ENCODE measurements at places on chromosomes 5 and 9.

GRCh38 chr9:91904588-91905236, 45.3 kb downstream of the ROR2 start:
- DNase-seq, result no peak

DNA sequence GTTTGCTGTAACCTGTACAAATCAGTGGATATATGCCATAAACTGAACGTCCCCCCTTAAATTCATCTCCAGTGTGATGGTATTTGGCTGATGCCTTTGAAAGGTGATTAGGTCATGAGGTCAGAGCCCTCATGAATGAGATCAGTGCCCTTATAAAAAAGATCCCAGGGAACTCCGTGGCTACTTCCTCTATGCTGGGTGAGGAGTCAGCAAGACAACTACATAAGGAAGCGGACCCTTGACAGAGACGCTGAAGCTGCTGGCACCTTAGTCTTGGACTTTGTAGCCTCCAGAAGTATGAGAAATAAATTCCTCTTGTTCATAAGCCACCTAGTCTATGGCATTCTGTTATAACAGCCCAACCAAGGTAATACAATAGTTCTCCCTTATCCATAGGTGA, 215.1 kb upstream of the ZNF608 start:
- DNase-seq, result no peak

- DNase-seq, result no peak
Observed at GRCh38 chr9:33106372-33106771, 29.9 kb upstream of the SMU1 start.

- DNase-seq, result no peak
Observed at GRCh38 chr9:419571-420171, 205.0 kb downstream of the DOCK8 start.

GRCh38 chr9:37531699-37532098, 44.5 kb downstream of the FBXO10 start:
- no peak for DNase-seq

DNA sequence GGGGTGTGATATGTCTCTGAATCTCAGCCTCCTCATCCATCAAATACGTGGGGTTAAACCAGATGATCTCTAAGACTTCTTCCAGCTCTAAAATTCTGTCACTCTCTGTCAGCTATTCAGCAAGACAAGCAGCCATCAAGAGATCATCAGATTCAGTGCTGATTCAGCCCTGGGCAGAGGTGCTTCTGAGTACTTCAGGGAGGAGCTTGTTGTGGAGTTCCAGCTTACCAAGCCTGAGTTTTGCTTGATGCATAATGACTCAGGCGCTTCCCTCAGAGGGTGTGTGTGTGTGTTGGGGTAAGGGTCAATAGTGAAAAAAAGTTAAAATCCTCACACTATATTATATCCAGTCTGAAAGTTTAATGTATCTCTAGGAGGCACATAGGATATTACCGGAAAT, 29.6 kb upstream of the TAF1L start:
- no peak for DNase-seq

- DNase-seq, result no peak
Observed at GRCh38 chr5:94057655-94058054, 316.3 kb upstream of the POU5F2 start.

DNA sequence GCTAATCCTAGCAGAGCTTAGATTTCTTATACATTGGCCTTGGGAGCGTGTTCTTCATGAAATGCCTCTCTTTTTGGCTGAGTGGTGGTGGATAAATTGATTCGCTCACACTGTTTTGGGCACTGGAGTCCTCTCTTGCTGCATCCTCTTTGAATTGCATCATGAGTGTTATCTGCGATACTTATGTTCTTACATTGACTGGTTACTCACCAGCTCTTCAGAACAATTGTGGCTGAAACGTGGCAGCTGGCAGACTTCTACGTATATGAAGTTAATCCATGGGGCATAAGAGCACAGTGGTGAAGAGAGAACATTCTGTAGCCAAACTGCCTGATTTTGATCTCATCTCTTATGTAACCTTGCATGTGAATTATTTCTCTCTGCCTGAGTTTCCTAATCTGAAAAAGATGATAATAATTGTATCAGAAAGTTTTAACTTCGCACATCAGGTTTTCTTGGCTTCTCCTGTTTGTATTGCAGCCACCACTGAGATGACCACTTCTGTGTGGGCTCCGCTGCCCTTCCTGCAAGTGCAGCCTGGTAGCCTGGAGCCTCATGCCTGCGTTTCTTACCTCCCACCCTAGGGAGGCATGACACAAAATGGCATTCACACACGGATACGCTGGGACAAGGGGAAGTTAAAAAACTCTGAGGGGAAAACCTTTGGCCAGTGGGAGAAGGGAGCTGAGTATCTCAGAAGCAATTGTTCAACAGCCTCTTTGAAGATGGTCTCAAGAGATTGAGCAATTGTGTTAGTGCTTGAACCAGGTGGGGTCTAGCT, 295.2 kb downstream of the ARHGAP26 start:
- DNase-seq, result no peak

DNA sequence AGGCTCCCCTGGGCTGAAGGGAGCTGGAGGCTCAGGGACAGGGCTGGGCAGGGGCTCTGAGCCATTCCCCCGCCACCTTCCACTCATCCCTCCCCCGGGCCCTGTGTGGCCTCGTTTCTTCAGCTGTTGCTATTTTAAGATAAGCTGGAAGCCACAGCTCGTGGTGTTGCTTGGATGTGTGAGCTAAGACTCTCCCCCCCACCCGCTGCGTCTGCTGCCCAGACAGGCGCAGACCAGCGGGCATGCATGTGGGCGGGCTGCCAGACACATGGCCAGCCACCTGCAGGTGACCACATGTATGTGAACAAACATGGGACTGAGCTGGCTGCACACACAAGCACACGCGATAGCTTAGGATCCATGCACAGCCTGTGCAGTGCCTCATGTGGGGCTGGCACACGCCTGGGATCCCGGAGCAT, 8.7 kb downstream of the SNCB start:
- no peak for DNase-seq

- DNase-seq, result no peak
Observed at GRCh38 chr5:28253431-28253830, 1215.0 kb upstream of the CDH9 start.

- no peak for DNase-seq
Observed at GRCh38 chr9:110391826-110392485, 54.3 kb upstream of the TXNDC8 start.

GRCh38 chr5:38453506-38453905, 102.9 kb downstream of the LIFR start:
- no peak for DNase-seq

DNA sequence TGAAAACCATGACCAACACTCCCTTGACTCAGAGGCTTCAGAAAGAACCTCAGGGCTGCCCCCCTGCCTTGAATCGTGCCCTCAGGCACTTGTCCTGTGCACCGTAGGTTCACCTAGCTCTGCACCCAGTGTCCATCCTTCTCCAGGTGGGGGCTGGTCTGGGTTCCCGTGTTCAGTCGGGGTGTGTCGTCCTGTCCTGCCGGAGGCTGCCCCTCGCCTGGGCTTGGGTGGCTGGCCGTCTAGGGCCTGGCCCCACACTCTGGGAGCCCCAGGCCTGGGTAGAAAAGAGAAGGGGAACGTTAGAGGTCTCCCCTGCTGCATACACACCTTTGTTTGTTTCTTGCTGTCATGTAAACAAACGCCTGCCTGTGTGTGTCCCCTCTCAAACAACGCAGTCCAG, 29.3 kb downstream of the CATSPER3 start:
- no peak for DNase-seq

GRCh38 chr5:167730121-167730520, 561.3 kb upstream of the WWC1 start:
- DNase-seq, result no peak

DNA sequence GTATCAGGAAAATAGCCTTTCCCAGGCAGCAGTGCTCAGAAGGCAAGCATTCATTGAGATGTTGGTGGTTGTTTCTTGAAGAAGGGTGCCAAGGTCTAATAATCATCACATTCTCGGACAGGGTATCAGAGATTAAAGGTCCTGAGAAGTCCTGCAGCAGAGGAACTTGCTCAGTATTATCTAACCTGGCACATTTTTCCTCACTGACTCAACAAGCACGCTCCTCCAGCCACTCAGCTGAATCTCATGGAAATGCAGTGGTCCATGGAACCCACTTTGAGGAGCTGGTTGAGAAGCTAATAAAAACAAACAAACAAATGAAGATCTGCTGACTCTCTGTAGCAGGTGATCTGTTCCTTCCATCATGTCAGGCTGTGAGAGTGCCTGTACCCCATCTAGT, 35.3 kb upstream of the ICE1 start:
- no peak for DNase-seq

GRCh38 chr5:91256142-91256524, 127.0 kb downstream of the ARRDC3 start:
- DNase-seq, result no peak

DNA sequence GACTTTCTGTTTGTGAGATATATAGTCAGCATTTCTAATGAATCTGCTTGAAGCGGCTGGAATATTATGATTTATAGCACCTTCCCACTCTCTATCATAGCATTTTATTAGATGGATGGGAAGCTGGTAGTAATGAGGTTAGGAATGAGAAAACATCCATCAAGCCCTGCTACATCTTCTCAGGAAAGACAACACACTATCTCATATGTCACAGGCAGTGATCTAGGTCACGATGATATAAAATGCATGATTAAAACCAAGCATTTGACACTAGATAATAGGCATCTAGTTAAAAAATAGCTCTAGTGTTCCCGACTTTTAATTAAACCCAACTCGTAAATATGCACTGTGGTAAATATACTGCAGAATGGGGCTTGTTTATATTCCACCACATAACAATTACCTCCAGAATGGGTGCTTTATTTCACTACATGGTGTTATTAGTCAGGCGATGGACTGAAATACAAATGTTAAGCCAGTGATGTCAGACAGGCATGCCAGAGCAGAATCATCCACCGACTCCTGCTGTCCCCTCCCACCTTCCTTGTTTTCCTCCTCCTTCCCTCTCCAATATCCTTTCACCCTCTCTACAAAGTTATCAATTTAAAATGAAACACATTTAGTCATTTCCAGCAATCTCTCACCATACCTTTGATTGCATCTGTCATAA, 286.8 kb downstream of the SPATA31D1 start:
- DNase-seq, result no peak

DNA sequence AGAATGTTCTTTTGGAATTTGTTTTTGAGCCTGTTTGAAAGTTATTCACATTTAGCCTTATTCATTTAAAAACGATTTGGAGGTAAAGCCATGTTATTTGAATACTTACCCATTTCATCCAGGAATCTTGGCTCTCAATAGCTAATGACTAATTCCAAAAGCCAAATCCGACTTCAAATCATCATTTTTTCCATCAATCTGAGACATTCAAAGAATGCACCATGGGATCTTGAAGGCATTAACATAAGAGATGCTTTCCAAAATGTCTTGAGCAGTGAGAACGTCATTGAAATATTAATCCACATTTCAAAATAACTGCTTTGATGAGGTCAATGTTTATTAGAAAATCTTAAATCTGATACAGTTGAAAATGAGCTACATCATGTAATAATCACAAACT, 617.0 kb upstream of the RORB start:
- DNase-seq, result no peak

Measured in hypothalamus (tissue), 51 donors.